ENCODE measurements at places on chromosomes 13 and 19. TPM values are rescaled to one million over a fixed set of nuclear protein-coding genes. Genes with fewer than 3 reads are reported as not detected.

The LIM2 gene
- total RNA-seq: not detected

The ZNF493 gene
- total RNA-seq: 190 TPM

The KLK12 gene
- total RNA-seq: not detected

The LRG1 gene
- not detected for total RNA-seq

The CLEC11A gene
- total RNA-seq: 2.5 TPM

The NLRP9 gene
- not detected for total RNA-seq
